ENCODE measurements at places on chromosomes 1 and 21. TPM values are rescaled to one million over a fixed set of nuclear protein-coding genes. Genes with fewer than 3 reads are reported as not detected.

The PPM1J gene
- 1.4 TPM for total RNA-seq

The TTC39A gene
- total RNA-seq = 0.12 TPM

The LEFTY2 gene
- not detected for total RNA-seq

The KRTAP19-3 gene
- total RNA-seq = not detected

The RCSD1 gene
- 74.7 TPM for total RNA-seq

The MTMR11 gene
- 6.1 TPM for total RNA-seq

The ADAMTS5 gene
- not detected for total RNA-seq

The SAMD11 gene
- total RNA-seq = not detected

The FMO3 gene
- total RNA-seq = not detected

The MROH7 gene
- total RNA-seq = 0.07 TPM

The RPE65 gene
- not detected for total RNA-seq

The CLIC6 gene
- not detected for total RNA-seq

The LAMTOR5 gene
- 170 TPM for total RNA-seq

The PSMD4 gene
- total RNA-seq = 288 TPM
